ENCODE measurements at places on chromosomes 2 and 18.

DNA sequence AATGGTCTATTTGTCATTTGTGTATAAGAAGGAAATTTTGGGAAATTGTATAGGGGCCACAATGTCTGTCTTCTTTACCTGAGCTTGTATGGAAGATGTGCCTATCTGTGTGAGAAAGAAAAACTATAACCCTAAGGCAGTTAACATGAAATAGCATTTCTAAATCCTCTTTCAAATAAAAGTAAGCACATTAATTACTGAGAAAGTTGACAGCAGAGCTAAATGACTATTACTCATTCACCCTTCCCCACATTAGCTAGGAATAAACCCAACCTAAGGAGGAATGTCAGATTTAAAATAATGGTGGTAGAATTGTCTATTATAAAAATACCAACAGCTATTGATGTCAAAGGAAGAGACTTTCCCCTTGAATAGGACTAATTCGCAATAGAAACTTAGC is 56.2 kb downstream of the SLC38A11 start:
- no peak for DNase-seq

DNA sequence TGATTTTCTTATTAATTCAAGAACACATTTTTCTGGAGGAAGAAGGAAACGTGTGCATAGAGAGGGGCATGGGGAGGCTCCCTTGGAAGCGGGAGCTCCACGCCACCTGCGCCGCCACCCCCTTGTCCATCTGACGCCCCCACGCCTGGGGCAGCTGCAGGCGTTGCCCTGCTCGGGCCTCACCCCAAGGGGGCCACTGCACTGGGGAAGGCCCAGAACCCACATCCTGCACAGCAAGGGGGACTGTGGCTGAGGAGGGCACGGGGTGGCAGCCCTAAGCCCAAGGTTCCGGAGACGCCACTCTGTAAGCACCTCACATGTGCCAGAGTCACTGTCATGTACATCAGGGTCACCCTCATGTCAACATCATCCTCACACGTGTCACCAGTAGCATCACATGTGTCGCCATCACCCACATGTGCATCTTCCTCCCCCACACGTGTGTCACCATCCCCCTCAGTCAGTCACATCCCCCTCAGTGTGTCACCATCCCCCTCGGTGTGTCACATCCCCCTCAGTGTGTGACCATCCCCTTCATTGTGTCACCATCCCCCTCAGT is 486.7 kb upstream of the SALL3 start:
- no peak for DNase-seq

DNA sequence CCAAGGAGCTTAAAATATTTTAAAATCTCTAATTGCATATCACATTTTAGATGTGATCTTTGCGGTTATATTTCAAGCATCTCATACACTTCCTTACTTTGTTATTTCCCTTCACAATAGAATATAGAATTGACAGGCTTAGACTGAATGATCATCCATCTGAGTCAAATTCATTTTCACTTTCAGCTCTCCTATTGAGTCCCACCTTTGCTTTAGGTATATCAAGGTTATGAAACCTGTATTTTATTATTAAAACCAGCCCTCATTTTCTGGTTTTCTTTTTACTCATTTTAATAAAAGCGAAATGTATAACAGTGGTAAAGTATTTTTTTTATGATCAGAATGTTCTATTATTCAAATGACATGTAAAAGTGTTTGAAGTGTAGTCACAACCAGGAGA is 162.9 kb upstream of the KYNU start:
- no peak for DNase-seq

GRCh38 chr18:13337369-13337768 is 118.8 kb downstream of the LDLRAD4 start:
- DNase-seq, result no peak

DNA sequence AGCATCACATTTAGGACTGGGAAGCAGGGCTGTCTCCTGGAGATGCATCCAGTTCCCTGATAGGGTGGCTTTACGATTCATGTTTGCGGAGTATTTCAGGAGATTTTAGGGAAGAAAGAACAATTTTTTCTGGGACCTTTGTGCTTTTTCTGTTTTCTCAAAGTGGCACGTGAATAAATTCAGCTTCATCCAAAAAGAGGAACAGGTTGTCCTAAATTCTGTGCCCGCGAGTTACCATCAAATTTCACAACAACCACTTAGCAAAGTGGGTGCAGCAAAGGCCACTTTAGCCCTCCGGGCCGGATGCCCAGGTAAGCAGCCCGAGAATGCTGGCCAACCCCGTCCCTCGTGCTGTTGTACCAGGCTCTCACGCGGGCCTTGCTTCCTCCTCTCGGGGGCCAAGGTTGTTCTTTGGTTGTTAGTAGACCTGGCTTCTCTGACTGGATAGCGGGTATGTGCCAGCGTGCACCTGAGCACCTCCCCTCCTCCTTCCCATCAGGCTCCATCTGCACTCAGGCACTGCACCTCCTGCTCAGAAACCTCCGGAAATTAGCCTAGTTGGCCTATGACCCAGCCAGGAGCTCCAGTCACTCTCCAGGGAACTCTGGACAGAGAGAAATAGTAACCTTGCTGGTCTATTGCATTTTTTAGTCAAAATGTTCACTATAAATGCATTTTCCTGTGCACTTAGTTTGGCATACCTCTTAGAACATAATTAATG is 83.0 kb downstream of the CMPK2 start:
- no peak for DNase-seq

DNA sequence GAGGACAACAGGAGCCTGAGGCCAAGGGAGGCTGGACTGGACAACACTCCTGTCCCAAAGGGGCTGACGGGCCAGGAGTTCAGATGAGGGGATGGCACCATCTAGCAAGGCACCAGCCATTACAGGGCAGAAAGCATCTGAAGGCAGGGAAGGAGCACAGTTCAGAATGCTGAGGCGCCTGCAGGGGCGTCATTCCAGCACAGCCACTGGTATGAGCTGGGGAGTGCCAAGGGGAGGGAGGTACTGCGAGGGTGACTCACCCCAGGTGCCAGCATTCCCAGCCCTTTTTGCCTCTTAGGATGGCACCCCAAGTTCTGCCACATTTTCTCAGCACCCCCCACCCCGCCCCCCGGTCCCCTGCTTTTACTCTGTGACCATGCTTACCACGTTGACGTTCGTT is 129.8 kb upstream of the EPAS1 start:
- DNase-seq, result no peak

DNA sequence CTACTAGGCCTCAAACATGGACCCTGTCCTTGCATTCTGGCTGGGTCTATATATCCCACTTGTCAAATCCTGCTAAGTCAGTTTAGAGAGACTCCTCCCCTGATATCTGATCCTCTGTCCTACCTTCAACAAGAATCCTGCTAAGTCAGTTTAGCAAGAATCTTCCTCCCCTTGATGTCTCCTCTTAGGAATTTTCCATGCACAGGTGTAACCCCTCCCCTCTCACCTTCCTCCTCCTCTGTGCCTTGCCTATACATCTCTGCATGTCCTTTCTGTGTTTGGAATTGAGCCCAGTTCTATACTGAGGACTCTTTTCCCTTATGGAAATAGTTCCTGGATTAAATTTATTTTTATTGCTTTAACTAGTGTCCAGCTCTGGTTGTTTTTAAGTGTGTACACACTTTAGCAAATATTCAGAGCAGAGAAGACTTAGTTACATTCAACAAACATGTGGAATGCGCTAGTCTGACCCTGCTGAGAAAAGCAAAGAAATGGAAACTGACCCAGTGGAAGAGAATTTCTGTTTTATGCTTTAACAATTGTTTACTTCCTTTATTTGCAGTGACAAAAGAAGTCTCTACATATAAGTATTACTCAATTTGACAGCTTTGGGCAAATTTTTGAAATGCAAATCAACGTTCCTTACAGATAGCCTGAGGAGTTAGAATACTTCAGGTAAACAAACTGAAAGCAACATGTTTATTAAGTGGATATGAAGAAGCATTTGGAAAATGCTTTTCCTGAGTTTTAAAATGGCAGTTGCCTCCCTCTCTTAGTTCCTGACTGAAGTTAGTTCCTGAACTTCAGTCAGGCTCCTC is 80.6 kb downstream of the RIT2 start:
- DNase-seq, result no peak

GRCh38 chr2:221590861-221591365 is 18.8 kb upstream of the EPHA4 start:
- no peak for DNase-seq

GRCh38 chr2:179313057-179313456 is 48.4 kb upstream of the SESTD1 start:
- no peak for DNase-seq

GRCh38 chr2:46351098-46351749 is 54.0 kb downstream of the EPAS1 start:
- no peak for DNase-seq

DNA sequence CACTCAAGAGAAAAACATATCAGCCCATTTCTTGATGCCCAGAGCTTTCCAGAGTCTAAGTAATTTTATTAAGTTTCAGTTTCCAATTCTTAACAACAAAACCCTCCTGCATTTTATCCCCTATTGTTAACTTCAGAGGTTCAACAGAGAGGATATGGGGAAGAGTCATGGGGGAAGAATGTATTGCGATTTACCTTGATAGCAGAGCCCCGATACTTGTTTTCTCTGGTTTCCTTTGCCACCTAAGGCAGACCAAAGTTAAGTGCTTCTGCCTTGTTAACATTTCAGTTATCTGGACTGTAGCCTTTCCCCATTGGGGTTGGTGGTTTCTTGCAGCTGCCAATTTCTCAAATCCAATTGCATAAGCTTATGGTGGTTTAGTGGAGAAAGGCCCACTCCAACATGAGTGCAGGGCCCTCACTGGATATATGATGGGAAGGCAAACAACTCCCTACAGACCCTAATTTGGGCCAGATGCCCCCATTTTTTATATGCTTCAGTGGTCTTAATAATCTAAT is 82.0 kb upstream of the ITGB6 start:
- no peak for DNase-seq

Measured in HFFc6 (cell line).